ENCODE measurements at places on chromosomes 1 and 21.
A peak's percentile ranks its signal among the peaks of the same experiment; 100 is the strongest.

- DNase-seq: no peak
Observed at GRCh38 chr21:30408782-30409494, 13.1 kb downstream of the KRTAP13-1 start.

GRCh38 chr1:59879574-59879973 is 47.0 kb downstream of the CYP2J2 start:
- peak; percentile 30 for DNase-seq

GRCh38 chr1:55413286-55413685 is 198.1 kb upstream of the USP24 start:
- no peak for DNase-seq

DNA sequence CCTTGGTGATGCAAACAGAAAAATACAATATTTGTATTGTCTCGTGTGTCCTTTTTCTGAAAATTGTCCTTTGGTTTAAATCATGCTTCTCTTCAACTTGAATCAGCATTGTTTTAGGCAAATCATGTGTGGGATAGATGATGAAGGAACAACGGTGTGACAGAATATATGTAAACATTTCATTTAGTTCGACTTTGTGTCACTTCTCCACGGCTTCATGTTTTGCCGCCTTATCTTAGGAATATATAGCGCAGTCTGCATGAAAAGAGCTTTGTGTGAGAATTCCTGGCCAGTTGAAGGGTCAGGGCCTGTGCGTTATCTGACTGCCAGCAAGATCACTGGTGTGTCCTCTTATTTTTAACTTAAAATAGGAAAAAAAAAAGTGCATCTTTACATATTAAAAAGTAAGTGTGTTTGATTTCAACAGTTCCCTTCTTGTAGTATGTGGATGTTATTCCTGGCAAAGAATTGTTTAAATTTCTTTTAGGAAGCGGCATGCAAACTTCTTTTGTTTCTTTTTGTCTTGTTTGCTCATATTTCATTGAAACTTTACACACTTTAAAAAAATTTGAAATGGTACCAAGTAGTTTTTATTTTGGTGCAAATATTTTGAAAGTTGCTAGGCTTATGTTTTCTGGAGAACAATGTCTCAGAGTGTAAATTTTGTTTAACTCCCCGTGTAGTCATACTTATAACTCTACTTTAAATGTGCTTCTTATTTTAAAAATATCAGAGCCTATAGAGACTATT is 465.2 kb downstream of the USP25 start:
- no peak for DNase-seq

DNA sequence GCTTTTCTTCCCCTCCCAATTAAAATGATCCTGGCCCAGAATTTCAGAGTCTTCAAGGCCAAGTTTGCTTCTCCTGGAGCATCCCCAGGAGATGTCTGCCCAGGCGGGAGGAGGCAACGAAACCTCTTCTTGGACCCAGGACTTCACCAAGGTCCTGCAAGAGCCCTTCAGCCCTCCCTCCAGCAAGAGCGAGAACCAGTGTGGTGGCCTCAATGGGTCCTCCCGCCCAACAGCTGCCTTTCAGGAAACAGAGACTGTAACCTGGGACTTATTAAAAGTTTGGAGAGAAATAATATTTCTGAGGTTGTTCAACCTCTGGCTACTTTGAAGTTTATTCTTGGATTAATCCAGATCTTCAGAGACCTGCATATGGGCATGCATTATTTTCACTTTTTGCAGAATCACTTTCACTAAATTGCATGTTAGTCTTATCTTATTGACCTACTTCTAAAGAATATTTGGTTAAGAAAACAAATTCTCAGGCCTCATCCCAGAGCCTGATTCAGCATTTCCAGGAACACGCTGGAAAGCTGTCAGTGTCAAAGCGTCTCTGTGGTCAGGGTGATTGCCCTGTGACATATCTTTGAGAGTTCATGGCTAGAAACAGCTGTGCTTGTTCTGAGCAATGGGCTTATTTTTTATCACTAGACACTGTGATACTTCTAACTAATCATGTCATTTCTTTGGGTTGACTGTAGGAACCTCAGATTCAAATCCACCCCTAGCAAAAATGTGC is 66.0 kb upstream of the CLDN14 start:
- DNase-seq: no peak
